Dermis microvascular lymphatic vessel endothelial cell (primary cell): ENCODE measurements at places on chromosomes 6 and 20. TPM values are rescaled to one million over a fixed set of nuclear protein-coding genes. Genes with fewer than 3 reads are reported as not detected.

DNA sequence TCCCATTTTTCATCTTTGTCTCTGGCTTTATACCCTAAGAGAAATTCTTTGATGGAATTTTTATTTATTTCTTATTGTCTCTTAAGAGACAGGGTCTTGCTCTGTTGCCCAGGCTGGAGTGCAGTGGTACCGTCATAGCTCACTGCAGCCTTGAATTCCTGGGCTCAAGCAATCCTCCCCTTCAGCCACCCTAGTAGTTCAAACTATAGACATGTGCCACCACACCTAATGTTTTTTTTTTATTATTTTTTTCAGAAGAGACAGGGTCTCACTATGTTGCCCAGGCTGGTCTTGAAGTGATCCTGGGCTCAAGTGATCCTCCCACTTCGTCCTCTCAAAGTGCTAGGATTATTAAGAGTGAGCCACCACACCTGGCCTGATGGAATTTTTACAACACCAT lies 40.5 kb downstream of the FKBP5 start:
- DNase-seq, result no peak

DNA sequence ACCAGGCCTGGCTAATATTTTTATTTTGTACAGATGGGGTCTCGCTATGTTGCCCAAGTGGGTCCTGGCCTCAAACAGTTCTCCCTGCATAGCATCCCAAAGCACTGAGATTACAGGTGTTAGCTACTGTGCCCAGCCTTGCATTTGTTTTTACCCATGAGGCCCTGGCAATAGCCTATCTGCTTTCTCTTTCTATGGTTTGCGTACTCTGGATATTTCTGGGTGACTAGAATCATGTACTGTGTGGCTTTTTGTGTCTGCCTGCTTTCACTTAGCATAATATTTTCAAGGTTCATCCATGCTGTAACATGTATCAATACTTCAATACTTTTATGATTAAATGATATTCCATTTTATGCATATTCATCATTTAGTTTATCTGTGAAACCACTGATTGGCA lies 451.7 kb downstream of the GRIK2 start:
- no peak for DNase-seq

- no peak for DNase-seq
These were observed 132.8 kb upstream of the AGPAT4 start for GRCh38 chr6:161406646-161407045.

DNA sequence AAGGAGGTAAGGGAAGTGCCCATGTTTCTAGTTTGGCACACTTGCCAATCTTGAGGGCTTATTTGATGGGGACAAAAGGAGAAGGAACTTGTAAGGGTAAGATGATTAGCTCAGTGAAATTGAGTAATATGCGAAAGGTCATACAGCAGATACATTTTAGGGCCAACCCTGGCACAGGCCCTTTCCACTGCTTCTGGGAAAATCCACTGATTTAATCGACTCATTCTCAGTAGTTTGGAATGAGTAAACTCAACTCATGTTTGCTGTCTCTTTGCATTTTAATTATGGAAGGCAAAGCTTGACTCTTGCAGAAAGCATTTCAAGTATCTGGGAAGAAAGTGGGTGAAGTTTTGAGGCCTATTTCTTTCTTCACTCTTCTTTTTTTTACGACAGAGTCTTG lies 20.0 kb downstream of the PHF20 start:
- no peak for DNase-seq

DNA sequence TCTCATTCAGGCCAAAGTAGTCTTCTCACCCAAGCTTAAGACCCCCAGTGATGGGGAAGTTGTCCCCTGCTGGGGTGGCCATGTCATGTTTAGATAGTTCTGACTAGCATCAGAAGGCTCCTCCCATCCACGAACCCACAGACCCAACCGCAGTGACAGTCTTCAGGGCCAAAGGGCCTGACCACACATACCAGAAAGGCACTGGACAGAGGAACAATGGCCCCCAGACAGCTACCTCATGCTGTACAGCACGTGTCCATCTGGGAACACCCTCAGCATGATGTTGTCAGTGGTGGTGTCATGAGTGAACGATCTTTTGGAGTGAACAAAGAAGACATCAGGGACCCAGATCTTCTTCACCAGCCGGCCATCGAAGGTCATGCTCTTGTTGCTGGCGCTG lies 46.3 kb downstream of the GABRR2 start:
- DNase-seq, result no peak

GRCh38 chr6:107957308-107957908 lies 600 bp downstream of the SEC63 start:
- DNase-seq, result peak; percentile 77

- no peak for DNase-seq
These were observed 84.0 kb upstream of the EYA2 start for GRCh38 chr20:46810448-46811223.

- DNase-seq, result no peak
These were observed 161.9 kb downstream of the COL19A1 start for GRCh38 chr6:70028246-70028645.

DNA sequence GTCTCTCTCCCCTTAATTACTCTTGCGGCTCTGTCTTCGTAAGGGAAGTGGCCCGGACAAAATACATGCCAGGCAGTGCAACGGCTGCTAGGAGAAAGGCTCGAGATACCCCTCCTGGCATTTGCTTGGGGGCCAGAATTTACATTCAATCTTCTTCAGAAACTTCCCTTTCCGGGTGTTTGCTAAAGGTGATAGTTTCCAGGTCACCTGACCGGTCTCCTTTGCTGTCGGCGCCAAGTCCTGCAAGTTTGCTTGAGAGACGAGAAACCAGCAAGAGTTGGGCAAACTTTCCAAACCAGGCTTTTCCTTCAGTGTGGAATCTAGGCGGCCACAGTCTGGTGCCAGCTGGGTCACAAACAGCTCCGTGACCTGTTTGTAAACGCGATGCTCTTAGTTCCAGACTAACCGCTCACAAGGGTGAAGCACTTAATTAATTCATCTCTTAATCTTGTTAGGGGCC lies 563 bp upstream of the SRSF3 start:
- DNase-seq, result peak; percentile 40

GRCh38 chr6:53768636-53769035 lies 26.2 kb upstream of the LRRC1 start:
- no peak for DNase-seq

- DNase-seq, result no peak
These were observed 252.4 kb downstream of the HDGFL1 start for GRCh38 chr6:22821664-22822320.

DNA sequence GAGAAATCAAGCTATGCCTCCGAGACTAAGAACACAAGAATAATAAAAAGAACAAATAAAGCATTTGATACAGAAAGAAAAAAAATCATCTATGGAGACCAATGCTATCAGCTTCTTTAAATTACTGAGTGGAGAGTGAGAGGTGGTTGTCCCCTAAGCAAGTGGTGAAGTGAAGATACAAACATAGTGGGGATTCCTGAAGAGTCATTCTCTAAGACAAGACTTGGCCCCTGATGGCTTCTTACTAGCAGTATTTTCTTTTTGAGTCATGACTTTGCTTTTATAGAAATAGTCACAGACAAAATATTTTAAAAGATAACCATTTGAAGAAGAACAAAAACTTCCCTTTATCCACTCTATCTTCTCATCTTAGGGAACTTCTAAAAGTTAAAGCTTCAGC lies 261.4 kb upstream of the PRDM1 start:
- no peak for DNase-seq

DNA sequence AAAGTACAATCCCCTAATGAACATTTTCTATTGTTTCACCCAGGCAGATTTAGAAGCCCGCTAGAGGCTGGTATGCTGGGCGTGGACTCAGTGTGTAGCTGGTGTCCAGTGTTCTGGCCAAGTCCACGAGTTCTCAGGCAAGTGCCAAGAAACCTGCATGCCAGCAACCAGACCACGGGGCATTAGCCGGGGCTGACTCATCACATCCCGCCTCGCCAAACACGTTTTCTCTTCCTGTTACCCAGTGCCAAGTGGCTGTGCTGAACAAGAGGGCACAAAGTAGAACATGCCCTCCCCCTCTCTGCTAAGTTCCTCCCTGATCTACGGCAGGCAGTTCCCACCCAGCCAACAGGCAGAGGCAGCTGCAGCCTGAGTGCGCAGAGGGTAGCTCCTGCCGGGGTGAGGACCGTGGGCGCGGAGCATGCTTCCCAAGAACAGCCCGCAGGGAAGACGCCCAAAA lies 29.6 kb downstream of the RAMACL start:
- DNase-seq, result peak; percentile 98

GRCh38 chr6:123380257-123380656 lies 256.5 kb downstream of the TRDN start:
- no peak for DNase-seq

GRCh38 chr6:157273756-157274470 lies 49.4 kb downstream of the TMEM242 start:
- DNase-seq, result no peak

DNA sequence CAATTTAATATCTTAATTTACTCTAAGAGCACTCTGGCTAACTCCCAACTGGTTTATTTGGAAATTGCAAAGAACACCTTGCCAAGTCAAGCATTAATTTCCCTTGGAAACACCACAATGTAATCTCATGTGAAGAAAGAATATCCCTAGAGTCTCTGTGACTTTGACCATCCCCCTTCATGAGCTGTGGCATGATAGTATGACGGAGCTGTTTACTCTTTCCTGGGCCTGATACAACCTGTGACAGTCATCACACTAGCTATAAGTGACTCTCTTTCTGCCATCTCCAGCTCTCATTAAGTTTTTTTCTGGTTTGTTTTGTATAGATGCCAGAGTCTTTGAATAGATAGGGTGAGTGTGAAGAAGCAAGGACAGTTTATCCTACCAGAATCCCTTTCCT lies 470.3 kb upstream of the JARID2 start:
- no peak for DNase-seq

GRCh38 chr6:129996387-129996786 lies 22.0 kb upstream of the L3MBTL3 start:
- DNase-seq, result no peak

DNA sequence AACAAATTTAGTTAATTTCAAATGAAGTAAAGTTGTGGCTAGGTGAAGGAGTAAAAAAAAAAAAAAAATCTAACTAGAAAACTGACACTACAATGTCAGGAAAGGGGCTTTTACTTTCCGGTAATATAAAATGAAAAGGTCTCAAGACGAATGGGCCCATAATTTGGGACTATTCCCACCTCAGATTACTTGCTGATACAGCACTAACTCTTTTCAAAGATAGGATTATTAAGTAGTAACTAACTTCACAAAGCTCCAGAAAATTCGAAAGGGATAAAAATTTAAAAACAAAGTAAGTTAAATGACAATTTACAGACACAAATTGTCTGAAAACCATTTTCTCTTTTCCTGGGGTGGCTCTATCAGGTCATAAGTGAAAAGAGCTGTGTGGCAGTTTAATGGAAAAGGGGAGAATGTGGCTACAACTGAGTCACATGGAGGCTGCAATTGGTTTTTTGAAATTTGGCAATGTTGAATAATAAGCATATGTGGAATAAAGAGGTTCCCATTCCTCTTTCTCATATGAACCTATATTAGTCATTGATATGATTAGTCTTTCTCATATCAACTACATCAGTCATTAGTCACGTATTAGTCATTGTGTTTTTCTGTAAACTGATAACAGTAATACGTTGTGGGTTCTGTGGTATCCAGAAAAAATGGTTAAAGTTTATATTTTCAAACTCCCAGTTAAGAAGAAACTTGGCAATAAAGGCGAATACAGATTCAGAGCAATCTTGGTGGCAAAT lies 78.0 kb downstream of the RWDD2A start:
- DNase-seq, result peak; percentile 70

GRCh38 chr6:166469426-166469961 lies 86.8 kb upstream of the MPC1 start:
- DNase-seq, result no peak

- DNase-seq, result peak; percentile 88
These were observed 289.1 kb downstream of the GJA1 start for GRCh38 chr6:121724576-121724975.

- no peak for DNase-seq
These were observed 755.8 kb downstream of the PRIM2 start for GRCh38 chr6:58073263-58073662.

DNA sequence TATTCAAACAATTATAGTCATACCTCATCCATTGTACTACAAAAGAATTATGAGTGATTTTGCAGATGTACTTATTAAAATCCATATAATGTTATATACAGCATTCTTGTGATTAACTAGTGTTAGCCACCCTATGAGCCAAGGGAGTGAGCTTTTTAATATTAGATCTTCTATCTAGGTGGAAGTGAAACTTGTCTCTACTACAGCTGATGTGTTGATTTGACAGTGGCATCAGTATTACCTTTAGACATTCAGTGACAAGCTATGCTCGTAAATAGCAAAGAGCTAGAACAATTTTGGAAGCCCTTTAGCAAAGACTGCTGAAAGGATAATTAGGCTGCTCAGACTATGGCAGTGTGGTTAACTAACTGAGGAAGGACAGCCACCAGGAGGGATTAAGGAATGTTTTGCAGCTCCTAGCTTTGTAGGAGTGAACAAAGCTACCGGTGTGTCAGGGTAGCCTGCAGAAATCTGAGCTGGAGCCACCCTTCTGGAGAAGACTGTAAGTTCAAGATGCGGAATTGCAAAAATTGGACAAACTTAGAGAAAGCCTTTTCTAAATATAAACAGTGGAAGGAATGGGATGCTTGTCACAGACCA lies 73.7 kb downstream of the AFG1L start:
- DNase-seq, result no peak

DNA sequence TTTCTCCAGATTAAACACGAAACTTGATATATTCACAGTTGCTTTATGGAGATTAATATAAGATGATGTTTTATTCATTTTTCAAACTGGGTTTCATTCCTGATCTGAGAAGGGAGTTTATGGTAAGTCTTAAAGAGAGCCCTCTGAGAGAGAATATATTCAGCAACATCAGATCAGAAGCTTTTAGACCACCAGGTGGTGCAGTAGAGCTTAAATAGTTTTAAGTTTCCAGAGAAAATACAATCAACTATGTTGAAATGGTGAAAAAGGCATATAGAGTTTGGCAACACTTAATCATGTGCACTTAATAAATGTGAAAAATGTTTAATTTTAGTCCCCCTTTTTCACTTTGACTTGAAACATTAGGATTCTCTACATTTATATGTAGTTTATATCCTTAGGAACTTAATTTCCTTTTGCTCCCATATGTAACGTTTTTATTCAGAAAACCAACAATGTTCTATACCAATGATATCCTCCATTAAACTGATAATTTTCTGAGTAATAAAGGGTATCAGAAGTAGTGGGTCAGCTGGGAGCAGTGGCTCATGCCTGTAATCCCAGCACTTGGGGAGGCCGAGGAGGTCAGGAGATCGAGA lies 86.4 kb upstream of the CLDN20 start:
- DNase-seq, result no peak

DNA sequence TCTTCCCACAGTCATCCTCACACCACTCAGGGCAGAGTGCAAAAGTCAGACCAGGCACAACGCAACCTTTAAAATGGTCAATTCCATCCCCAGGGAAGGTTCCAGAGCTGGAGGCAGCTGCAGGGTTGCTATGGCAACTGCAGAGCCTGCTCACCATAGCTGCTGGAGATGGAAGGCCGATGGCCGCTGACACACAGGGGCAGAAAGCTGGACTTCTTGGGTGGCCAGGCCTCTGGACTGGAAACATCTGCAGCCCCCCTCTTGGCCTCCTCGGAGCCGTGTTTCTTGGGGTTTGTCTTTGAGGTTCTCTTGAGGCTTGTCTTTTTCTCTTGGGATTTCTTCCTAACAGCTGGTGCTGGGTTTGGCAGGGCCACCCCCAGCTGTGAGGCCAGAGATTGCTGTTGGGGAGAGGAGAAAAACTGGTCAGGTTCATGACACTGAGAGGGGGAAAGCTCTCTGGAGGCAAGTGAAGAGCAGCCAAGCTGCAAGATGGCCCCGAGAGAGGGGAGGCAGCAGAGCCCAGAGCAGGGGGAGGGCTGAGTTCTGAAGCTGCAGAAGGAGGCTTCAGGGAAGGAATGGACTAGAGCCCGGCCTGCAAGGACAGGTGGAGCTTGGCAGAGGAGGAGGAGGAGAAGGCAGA lies 10.2 kb downstream of the BNIP5 start:
- DNase-seq, result no peak

Gene WASF1
- 6.8 and 9.5 TPM in 2 replicates for total RNA-seq

Gene RPRD1B
- total RNA-seq, result 11.9 and 15.6 TPM in 2 replicates

Gene CST3
- total RNA-seq, result 112 and 193 TPM in 2 replicates
